CD4-positive, alpha-beta T cell treated with Interleukin-17A for 4 hours (primary cell): ENCODE measurements at places on chromosomes 3 and 15.

DNA sequence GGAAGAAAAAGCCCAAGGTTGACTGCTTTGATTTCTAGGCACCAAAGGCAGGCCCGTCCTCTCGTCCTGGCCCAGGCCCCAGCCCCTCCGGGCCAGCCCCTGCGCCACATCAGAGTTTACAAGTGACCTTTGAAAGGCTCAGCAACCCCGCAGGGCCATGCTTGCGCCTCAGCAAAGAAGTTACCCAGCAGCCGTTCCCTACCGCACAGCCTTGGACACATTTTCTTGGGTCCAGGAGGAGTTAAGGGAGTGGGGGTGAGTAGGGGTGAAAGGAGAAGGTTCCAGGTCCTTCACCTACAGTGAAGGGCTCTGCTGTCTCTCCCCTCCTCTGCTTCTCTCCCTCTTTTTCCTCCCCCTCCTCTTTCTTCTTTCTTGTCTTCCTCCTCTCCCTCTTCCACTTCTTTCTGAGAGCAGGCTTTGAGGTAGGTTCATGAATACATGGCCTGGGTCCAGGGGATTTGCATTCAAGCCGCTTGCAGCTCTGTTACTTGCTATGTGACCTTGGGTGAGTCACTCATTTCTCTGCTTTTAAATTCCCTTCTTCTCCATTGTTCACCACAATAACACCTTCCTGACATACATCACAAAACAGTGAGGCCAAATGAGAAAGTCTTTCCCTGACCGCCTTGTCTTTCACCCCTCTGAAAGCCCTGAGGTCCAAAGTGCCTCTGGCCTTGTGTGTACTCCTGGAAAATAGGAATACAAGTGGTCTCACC is 223.3 kb upstream of the TPRG1 start:
- no peak for DNase-seq

DNA sequence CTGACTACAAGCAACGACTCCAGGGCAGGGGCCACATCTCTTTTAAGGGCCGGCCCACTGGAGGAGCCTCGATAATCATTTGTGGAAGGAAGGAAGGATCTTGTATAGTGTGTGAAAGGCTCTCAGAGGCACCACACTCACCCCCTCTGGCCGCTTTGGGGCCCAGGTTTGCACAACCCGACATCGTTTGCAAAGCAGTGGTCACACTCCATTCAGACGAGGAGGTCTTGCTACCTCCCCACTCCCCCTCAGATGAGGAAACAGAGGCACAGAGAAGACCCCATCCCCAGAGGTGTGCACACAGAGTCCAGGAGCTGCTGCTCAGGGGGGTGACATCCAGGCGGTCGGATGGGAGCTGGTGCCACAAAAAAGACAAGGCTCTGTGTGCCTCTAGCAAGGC is 29.6 kb downstream of the IQSEC1 start:
- no peak for DNase-seq

- no peak for DNase-seq
These were observed 208.8 kb downstream of the STAG1 start for GRCh38 chr3:136543385-136543784.

- peak; percentile 52 for DNase-seq
These were observed 318.7 kb upstream of the STT3B start for GRCh38 chr3:31213869-31214486.

- no peak for DNase-seq
These were observed 603 bp downstream of the PLEKHO2 start for GRCh38 chr15:64842096-64842939.

- DNase-seq = no peak
These were observed 4.4 kb upstream of the IRAK2 start for GRCh38 chr3:10160346-10160745.

GRCh38 chr3:60551455-60552209 is 699.6 kb downstream of the FHIT start:
- DNase-seq = no peak

DNA sequence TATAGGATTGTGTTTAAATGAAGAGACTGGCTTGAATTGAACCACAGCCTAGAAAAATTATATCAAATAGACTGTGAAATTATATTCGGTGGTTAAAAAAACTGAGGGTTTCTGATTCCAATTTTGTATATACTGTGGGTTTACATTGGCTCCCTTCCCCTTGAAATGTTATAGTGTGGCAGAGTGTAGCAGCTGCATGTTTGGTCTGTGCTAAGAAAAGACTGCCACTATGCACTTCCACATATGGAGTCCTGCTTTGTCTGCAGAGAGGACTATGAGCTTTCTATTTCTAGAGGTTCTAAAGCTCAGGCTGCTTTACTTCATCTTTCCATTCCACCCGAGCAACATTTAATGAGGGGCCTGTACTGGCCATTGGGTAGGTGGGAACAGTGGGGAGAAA is 112.3 kb downstream of the P3H2 start:
- DNase-seq = no peak

DNA sequence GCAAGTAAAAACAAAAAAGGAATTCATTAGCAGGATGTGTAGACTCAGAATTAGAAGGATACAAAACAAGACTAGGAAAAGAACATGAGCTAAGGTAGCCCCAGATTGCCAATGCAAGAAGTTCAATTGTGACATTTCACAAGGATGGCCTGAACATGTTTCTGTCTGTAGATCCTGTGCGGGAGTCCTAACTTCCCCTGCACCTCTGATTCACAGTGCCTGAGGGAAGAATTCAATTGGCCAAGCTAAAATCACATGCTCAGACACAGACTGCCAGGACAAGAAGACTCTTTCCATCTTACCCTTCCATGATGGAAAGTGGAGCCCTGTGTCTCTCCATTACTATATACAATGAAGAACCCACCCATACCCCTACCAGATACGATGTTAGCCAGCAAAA is 251.5 kb downstream of the KCNH8 start:
- no peak for DNase-seq

DNA sequence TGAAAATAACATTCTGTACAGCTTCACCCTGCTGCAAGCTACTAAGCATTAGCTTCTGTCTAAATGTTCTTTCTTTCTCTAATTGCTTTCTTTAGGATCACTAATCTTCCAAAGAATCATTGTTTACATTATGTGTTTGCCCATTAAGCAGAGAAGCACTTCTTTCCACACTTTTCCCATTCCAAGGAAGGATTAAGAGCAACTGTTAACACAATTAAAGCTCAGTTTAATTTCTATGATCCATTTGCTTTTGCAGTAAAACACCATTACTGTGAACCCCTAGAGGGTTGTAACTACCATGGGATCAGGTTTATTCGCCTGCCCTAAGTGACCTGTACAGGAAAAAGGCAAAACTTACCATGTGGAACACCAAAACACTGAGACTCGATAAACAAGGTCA is 125.8 kb upstream of the ZNF385D start:
- DNase-seq = no peak

DNA sequence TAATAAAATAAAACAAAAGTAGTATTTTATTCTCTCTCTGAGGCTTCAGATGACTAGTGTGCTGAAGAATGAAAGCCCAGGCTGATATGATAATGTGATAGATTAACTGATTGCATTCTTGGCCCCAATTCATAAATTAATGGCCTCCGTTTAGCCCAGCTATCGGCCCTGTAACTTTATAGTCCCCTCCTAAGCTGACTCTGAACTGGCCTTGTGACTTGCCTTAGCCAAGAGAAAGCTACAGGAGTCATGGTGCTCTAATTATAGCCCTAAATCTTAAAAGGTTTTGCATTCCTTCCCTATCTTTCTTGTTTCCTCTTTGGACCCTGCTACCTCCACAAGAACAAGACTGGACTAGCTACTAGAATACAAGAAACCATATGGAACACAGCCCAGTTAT is 123.2 kb upstream of the EPHA3 start:
- DNase-seq = no peak

DNA sequence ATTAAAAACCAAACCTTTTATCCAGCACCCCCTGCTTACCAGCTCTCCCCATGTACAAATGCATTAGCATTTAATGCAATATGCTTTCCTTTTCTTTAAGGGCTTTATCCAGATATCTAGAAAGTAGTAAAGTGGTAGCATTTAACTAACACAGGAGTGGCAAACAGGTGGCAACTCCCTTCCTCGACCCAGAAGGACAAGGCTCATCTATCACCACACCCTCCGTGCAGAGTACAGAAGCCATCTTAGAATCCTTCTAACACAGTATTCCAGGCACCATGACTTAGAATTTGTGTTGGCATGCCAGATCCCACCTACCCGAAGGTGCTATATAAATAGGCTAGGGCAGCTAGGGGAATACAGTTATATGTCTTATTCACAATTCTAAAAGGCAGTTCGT is 148.6 kb upstream of the NSMCE3 start:
- DNase-seq = no peak

- DNase-seq = no peak
These were observed 767.7 kb upstream of the ALCAM start for GRCh38 chr3:104598848-104599511.

DNA sequence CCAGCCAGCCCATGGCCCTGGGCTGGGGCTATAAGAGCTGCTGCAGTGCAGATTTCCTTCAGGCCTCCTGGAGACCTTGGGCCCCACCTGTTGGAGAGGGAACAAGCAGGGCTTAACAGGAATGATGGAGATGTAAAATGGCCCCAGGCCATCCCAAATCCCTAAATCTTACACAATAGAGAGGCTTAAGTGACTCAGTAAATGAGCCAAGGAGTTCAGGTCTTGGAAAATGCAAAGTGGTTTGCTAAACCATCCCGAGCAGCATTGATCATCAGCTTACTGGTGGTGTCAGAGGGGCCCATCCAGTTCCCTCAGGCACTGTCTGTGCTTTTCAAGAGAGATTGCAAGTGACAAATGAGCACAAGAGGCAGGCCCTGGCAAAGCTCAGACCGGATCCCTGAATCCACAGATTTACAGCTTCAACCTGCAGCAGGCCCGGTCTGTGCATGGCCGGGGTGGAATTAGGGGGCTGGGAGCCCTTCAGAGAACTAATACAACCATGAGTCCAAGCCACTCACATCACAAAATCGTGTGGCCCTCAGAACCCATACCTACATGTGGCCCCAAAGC is 325.4 kb downstream of the UACA start:
- no peak for DNase-seq

DNA sequence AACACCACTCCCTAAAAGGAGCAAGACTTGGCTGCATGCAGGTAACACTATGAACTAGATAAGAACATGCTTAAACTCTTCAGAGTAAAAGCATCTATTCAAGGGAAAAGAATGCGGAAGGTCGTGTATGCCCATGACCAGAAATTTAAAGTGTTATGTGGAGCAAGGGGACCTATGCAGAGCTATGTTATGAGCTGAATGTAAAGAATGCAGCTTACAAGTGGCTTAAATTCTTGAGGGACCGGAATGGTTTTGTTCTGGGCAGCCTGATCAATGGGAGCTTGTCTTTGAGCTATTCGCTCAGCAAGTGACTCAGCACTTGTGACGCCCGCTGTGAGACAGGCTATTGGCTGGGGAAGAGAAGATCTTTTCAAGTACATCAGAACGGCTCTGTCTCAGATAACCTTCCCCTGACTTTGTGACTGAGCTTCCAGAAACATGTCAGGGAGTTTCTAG is 367.5 kb upstream of the THBS1 start:
- DNase-seq = no peak

DNA sequence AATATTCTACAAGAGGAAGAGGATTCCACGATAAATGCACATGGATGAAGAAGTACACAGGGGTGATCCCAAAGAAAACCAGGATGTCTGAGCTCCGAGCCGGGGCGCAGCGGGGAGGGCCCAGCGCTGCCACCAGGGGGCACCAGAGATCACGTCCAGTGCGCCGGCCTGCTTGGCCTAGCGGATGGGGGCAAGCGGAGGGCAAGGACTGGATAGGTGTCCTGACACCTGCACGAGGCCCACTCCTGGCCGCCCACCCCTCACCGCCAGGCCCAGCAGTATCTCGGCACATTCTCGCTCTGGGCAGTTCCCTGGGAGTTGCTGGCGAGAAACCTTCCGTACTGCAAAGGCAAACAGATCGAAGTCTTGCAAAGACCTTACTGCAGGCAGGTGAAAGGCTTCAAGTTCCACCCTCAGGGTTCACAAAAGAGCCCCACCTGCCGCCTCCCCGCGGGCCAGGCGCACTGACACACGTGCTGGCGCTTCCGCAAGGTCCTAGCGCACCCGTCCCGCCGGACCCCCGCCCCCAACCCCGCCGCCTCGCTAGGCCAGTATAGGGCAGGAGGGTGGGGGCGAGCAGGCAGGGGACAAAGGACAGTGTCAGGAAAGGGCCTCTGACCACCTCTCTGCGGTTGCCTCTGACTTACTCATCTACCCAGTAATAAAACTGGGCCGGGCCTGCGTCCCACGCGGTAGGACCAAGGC is 3.3 kb downstream of the ANKRD63 start:
- peak; percentile 82 for DNase-seq
